ENCODE measurements at places on chromosomes 2 and 18.

DNA sequence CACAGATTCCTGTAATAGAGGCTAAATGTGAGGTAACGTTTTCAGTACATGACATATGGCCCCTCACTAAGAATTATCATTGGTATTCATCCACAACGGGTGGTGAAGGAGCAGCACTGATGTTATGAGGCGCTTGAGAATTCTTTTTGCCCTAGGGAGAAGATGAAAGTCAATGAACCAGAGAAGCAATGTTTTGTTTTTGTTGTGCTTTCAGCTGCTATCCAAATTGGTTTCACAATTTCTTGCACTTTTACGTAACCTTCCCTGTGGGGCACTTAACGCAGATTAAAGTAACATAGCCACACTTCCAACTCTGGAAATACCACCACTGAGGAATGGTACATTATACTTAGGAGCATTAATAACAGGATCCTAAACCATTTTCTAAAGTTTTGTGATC is 13.3 kb upstream of the CCDC85A start:
- no peak for ATAC-seq

DNA sequence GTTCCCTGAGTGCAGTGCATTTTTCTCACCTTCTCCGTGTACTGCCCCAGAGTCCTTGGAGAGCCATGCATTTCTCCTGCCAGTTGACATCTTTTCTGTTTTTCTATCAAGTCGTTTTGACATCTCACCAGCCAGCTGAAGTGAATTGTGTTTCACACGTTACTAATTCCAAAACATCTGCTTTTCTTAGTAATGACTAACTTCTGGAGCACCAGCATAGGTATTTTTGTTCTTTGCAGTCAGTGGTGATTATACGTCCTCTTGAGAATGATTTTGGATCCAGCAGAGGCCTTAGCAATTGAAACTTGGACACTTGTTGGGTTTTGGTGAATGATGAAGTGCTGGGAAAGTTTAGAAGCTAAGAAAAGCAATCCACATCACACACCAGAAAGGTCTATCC is 112.5 kb downstream of the PIK3C3 start:
- ATAC-seq: no peak

DNA sequence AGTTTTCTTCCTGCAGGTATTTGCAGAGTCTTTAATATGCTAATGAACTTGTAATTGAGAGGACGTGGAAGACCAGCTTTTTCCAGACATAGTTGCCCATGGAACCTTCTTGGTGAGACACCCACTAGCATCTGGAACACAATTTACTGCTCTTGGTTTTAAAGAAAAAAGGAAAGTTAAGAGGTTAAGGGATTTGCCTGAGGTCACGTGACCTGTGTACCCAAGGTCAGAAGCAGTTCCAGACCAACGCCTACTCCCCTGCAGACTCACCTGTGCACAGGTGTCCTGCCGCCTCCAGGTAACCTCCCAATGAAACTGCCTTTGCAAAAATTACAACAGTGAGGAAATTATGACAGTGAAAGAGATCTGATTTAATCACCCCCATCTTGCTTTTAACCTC is 172.7 kb downstream of the ANAPC1 start:
- no peak for ATAC-seq

DNA sequence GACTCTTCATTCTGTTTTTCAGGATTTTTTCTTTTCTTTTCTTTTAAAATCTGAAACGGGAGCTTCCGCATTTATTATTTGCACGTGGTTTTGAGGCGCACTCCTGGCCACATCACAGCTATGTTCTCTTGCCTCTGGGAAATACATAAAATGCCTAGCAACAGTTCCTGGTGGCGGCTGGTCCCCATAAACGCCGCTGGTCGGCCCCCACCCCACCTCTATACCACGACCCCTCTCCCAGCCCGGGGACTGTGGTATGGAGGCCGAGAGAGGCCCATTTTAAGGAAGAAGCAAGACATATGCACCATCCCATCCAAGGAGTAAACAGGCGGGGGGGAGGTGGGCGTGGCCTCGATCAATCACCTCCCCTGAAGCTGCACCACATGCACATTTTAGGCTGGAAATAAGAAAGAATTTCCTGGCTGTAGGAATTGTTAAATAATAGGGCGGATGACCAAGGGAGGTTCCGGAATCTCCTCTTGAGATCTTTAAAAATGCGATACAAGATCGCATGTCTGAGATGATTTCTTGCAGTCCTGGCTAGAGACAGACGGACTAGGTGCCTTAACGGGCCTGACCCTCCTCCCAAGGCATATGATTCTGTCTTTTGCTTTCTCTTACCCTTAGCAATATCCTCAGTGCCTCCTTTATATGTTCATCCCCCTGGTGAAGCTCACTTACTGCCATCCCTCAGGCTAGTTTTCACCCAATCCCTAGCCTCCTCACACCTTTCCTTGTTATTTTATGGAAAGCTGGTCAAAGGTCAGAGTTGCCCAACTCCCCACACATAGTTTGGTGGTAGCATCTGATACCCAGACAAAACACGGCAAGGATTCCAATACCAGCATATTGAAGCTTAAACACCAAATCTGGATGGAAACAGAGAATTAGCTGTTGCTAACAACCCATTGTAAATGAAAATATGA is 82.4 kb downstream of the BCL2 start:
- peak; percentile 23 for ATAC-seq

DNA sequence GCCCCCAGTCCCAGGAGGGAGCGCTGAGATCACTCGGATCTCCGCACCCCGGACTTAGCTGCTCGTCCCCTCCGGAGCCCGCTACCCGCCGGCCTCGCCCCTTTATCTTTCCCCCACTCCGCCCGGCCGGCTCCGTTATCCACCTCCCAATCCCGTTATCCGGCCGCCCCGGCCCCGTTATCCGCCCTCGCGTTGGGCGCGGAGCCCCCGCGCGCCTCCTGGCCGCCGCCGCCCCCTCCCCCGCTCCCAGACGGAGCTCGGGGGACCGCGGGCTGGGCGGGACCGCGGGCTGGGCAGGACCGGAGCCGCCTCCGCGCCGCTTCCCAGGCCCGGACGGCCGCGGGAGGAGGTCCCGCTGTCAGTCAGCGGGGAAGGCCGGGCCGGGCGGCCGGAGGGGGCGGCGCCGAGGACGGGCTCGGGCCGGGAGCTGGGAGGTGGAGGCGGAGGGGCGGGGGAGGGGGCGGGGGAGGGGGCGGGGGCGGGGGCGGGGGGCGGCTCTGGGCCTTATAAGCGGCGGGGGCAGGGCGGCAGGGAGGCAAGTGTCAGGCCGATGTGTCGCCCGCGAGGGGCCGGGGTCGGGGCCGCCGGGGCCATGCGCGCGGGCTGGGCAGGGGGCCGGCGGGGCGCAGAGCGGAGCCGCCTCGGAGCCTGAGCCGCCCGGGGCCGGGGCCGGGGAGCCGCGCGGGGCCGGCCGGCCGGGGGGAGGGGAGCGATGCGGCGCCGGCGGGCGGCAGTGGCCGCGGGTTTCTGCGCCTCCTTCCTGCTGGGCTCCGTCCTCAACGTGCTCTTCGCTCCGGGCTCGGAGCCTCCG is at the start of gene PKDCC:
TSS of gene PKDCC (plus strand) at position 534 of the 811 bp plus-strand sequence. CDS start at position 713, 179 bp downstream.
- peak; percentile 82 for ATAC-seq

DNA sequence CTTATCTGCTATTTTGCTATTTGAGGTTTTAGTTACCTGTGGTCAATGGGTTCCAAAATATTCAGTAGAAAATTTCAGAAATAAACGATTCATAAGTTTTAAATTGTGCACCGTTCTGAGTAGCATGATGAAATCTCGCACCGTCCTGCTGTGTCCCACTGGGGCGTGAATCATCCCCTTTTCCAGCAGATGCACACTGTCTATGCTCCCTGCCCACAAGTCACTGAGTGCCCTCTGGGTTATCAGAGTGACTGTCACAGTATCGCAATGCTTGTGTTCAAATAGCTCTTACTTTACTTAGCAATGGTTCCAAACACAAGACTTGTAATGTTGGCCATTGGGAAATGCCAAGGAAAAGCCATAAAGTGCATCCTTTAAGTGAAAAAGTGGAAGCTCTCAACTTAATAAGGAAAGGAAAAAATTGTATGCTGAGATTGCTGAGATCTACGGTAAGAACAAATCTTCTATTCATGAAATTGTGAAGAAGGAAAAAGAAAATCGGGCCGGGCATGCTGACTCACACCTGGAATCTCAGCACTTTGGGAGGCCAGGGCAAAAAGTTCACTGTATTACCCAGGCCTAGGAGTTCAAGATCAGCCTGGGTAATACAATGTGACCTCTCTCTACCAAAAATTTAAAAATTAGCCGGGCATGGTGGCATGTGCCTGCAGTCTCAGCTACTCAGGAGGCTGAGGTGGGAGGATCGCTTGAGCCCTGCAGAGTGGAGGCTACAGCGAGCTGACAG is 13.3 kb downstream of the COL4A3 start:
- ATAC-seq: no peak

DNA sequence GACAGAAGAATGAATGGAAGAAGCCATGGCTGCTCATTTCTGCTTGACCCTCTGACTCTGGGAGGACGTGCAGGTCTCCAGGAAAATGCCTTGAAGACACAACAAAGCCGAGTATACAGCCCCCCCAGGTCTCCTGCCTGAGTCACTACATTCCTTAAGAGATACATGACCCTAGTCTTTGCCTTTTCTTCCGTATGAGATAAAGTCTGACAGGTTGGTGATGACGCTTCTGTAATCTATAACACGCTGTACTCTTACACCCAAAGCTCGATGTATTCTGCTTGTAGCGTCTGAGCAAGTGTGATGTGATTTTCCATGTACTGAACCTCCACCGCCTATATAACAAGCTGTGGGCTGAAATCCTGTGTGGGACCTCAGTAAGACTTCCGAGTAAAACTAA is 77.3 kb downstream of the KCTD1 start:
- peak; percentile 73 for ATAC-seq

- no peak for ATAC-seq
These were observed 16.6 kb downstream of the SERPINB13 start for GRCh38 chr18:63603772-63604171.

DNA sequence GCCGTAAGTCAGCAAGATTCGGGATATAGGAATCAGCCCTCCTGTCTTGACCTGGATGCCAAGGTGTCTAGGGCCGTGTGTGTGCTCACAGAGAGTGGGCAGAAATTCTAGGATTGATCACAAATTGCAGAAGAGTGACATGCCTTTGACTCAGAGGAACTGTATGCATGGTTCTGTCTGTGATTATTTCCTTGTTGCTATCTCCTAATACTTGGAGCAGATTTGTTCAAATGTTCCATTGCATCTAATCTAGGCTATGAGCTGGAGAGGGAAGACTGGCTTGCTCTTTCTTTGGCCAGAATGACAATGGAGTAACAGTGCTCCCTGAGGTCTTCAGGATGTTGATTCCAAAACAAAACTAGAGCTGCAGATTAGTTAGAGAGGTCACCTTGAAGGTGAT is 115.0 kb downstream of the EN1 start:
- ATAC-seq: no peak

GRCh38 chr18:42341423-42341822 is 386.4 kb downstream of the PIK3C3 start:
- no peak for ATAC-seq

DNA sequence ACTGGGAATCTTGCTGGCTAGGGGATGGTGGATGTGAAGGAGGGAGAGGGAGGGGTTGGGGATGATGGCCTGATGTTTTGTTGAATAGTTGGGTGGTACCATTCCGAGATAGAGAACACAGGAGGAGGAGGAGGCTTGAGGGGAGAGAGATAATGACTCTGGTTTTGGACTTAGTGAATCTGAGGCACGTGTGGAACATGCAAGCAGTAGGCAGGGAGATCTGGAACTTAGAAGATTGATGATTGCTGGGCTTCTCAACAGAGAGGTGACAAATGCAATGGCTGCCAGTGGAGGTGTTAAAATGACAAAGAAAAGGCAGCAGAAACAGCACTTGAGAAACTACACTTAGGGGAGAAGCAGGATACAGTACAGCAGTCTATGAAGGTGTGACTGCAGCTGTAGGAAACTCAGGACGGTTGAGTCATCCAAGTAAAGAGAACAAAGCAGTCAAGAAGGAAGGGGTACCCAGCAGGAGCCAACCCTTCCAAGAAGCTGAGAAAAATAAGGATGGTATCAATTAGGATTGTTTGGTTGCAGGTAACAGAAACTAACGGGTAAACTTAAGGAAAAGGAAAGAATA is 221.4 kb upstream of the FBXO11 start:
- ATAC-seq: no peak

DNA sequence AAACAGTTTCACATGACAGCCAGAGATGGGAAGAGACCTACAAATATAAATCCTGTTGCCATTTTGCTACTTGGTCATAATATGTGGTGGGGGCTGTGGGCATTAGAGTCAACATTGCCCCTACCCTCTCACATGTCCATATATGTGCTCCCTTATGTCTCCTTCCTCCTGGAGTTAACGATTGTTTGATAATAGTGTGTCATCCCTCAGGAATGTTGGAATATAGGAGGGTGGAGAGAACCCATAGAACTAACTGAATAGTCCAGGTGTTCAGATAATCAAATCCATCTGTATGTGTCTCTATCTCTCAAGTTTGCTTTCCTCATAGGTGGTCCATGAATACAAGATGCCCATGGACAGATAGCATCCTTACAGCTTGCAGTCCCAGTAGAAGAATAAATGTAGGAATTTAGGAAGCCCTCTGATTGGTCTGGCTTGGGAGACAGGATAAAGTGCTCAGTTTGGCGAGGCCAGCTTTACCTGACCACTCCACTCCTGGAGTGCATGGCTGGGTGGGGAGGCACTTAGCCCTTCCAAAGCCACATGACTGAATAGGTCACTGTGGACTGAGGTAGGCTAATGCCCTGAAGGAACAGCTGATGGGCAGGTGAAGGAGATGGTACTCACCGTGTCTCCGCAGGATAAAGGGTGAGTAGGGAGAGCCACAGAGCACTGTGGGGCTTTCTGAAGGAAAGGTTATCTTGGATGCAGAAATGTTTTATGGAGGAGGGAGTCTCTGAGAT is 166.9 kb downstream of the CDCA7 start:
- no peak for ATAC-seq

DNA sequence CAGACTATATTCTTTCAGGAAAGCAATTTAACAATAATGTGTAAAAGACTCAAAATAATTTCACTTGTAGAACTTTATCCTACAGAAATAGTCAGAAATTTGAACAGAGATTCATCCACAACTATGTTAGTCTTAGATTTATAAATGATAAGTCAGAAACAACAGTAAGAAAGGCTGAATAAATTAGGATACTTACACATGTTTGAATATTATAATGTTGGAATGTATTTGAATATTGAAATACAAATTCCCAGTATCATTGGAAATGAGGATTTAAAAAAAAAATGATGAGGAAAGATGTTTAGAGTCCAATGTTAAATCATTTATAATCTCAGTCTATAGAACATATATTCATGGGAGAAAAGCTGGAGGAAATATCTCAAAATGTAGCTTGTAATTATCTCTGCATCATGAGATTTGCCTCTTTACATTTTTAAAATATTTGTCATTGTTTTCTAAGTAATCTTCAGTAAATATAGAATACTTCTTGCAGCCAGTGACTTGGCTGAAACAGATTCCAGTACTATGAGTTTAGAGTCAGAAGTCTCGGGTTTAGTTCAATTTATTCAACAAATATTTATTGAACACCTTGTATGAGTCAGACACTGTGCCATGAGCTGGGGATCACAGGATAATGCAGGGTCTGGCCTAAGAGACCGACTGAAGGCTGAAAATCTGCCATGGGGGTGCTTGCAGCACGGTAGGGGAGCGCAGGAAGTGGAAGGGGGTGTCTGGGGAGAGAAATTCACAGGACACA is 32.3 kb downstream of the CXCR4 start:
- no peak for ATAC-seq

- no peak for ATAC-seq
These were observed 261.4 kb downstream of the DYSF start for GRCh38 chr2:71714601-71715240.
